ENCODE measurements at places on chromosomes 5 and 9.

DNA sequence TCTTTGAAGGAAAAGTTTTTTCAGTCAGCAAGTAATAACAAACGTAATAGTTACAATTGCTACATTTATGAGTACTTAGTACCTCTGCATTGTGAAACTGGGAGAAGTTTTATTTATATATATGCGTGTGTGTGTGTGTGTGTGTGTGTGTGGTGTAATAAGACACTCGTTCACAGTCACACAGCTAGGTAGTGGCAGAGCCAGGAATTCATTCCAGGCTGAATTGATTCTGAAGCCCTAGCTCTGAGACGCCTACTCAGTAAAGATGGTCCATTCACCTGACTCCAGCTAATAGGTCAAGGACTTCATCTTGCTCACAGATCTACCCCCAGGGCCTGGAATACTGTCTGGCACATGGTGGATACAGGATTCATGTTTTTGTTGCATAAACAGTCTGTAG lies 13.6 kb upstream of the CAST start:
- DNase-seq = no peak

DNA sequence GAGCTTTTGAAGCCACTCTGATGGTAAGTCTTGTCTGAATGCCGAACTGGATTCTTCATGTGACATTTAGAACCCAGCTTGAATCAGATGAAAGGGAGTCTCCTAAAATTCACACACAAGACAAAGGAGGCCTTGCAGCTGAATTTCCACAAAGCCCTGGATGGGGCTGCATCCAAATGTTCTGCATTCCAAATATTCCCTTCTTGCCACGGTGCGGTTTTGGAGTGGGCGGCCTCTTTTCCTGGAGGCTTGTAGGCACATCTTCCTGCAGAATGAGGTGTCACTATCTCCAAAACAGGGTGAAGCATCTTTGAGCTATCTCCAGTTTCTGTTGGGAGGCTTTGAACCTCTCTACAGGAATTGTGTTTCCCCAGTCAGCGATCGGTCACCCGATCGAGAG lies 342.7 kb downstream of the ARHGEF28 start:
- DNase-seq = no peak

DNA sequence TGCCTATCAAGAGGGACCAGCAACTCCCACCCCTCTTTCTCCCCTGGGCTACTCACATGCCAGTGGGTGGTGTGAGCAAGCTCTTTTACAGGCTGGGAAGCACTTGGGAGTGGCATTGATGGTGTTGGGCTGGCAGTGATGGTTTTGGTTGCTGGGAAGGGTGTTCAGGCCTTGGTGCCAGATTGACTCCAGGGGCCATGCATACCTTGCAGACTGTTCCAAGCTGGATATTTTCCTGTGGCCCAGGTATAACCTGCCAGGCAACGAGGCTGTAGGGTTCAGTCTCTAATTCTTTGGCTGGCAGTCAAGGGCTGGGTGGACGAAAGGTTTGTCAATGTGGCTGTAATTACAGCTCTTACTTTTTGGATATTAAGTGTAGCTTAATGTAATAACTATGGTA lies 177.3 kb downstream of the MACROH2A1 start:
- no peak for DNase-seq

DNA sequence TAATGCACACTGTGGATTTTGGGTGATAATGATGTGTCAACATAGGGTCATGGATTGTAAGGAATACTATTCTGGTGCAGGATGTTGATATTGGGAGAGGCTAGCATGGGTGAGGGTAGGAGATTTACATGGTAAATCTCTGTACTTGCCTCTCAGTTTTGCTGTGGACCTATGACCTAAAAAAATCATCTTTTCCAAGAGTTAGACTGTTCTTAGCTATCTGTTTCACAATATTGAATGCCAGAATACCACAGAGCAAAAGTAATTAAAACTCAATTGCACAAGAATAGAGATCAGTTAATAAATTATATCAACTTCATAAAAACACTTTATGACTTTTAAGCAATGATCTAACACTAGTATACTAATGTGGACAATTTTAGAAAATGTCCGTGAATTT lies 651.6 kb downstream of the HTR1A start:
- DNase-seq = no peak

- DNase-seq = no peak
Observed at GRCh38 chr5:8695902-8696845, 827.2 kb downstream of the MTRR start.

Data from stimulated activated CD8-positive, alpha-beta memory T cell treated with anti-CD3 and anti-CD28 coated beads, Interleukin-7, amount 100 ng/mL, for 48 hours (primary cell).